A673 (cell line): ENCODE measurements at places on chromosomes 5 and 9. TPM values are rescaled to one million over a fixed set of nuclear protein-coding genes. Genes with fewer than 3 reads are reported as not detected.

The PDE6A gene
- 0.39 and 0.49 TPM in 2 replicates for total RNA-seq

- DNase-seq, result peak; percentile 22
Observed at GRCh38 chr9:125189011-125189360, 617 bp downstream of the PPP6C start.

The RUFY1 gene
- total RNA-seq, result 41.4 and 45.2 TPM in 2 replicates

The DAB2 gene
- 27.7 and 30.1 TPM in 2 replicates for total RNA-seq

The SLC25A2 gene
- total RNA-seq, result 0.88 and 1.0 TPM in 2 replicates

DNA sequence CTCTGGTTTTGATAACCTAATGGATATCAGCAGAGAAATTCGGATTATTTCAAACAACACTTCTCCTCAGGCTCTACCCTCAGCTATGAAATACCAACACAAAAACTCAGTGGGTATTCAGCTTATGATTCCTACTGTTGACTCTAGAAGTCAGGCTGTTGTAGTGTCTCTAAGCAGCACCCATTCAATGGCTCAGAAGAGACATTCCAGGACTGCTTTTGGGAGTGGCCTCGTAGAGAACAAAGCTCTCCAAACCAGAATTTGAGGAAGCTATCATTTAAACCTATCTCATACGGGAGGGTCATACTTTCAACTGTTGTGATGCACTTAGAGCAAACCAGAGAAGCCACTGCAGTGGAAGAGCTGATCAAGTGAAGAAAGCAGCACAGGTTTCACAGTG is 34.1 kb downstream of the ETF1 start:
- DNase-seq, result no peak

The ANKRD31 gene
- total RNA-seq, result 0.04 and 0.15 TPM in 2 replicates

- no peak for DNase-seq
Observed at GRCh38 chr9:132068605-132069004, 11.1 kb downstream of the MED27 start.

GRCh38 chr5:10264604-10265003 is 14.5 kb downstream of the CCT5 start:
- DNase-seq, result no peak

DNA sequence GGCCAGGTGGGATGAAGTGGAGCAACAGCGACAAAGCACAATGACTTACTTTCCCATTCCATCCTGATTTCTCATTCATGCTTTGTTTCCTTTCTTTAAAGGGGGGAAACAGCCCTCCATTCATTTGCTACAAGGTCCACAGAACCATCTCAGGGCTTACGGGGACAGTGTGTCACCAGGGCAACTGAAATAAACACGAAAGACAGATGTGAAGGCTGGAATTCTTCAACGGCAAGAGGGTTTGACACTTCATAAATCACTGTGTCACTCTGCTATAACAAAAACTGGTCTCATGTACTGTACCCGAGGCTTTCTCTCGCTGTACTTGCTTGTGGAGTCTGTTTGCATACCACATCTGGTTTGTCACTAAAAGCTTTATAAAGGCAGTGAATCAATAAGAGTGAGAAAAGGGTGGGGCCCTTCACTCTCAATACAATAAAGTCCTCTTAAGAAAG is 150.8 kb downstream of the EFNA5 start:
- DNase-seq, result no peak

The DBH gene
- not detected in 2 replicates for total RNA-seq

The PCDHGC4 gene
- 3.6 and 3.8 TPM in 2 replicates for total RNA-seq

The PRDM9 gene
- total RNA-seq, result not detected in 2 replicates

GRCh38 chr9:38259519-38260218 is 132.8 kb upstream of the ALDH1B1 start:
- DNase-seq, result no peak

DNA sequence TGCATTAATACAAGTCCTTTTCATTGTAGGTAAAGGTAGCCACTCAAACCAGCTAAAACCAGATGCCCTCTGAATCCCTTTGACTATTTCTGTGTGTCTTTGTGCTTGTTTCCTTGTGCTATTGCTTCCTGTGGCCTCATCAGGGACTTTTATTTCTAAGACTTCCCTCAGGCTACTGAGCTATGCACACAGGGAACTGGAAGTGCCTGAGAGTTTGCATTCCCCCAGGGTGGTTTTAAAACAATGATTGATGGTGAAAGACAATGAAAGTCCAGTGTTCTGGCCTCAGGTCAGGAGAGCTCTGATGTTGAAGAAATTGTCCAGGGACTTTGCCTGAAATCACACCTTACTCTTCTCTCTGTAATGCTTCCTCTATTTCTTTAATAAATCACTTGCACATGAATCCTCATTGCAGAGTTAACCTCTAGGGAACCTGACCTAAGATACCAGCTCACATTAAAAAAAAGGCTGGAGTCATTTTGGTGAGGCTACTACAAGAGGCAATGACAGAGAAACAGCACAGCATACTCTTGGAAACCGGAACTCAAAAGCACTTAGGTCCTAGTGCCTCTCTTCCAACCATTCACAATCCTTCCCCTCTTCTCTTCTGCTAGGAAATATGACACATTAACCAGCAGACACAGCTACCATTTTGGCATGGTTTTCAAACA is 158.1 kb upstream of the NREP start:
- no peak for DNase-seq
